ENCODE measurements at places on chromosomes 12 and 14. TPM values are rescaled to one million over a fixed set of nuclear protein-coding genes. Genes with fewer than 3 reads are reported as not detected.

The TUBA1A gene
- 80.2 TPM for total RNA-seq

The SRRM4 gene
- total RNA-seq, result not detected

The EPYC gene
- not detected for total RNA-seq

The B4GALNT3 gene
- 0.87 TPM for total RNA-seq

The TAS2R13 gene
- 0.48 TPM for total RNA-seq

The KRT85 gene
- total RNA-seq, result not detected

The ATG14 gene
- total RNA-seq, result 6.0 TPM

The PAX9 gene
- total RNA-seq, result not detected

The PRPF40B gene
- total RNA-seq, result 11.3 TPM

The SLCO1B1 gene
- not detected for total RNA-seq

The CEP83 gene
- total RNA-seq, result 20.0 TPM
